ENCODE measurements at places on chromosomes 3 and 15.

DNA sequence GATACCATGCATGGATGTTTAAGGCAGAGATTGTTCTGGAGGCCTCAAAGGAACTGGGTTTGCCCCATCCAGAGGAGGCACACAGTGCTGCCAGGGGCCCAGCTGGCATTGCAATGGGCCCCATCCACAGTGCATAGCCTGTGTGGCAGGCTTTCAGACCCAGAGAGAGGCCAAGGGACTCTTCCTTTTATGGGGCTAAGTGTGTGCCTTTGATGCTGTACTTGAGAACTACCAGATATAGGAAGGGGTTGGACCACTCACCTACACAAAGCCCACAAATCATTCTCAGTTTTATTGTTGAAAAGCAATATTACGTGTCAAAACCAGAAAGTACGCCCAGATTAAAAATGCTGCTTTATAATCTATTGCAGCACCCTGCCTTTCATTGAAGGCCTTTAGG is 134.9 kb downstream of the EPHB1 start:
- no peak for DNase-seq

DNA sequence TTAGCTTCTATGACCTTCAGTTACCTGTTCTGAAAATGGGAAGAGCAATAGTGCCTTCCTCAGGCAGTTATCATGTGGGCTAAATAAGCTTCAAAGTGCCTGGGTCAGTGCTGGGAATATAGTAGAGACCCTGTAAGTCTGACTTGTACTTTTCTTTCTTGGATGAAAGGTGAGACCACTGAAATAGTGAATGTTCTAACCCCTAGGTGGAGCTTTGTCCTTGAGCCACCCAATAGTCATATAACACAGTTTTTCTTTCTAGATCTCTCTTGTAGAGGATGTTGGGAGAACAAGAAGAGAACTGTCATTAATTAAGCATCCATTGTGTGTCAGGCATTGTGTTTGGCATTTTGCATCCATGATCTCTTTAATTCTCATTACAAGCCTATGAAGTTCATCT is 13.0 kb upstream of the BFSP2 start:
- no peak for DNase-seq

DNA sequence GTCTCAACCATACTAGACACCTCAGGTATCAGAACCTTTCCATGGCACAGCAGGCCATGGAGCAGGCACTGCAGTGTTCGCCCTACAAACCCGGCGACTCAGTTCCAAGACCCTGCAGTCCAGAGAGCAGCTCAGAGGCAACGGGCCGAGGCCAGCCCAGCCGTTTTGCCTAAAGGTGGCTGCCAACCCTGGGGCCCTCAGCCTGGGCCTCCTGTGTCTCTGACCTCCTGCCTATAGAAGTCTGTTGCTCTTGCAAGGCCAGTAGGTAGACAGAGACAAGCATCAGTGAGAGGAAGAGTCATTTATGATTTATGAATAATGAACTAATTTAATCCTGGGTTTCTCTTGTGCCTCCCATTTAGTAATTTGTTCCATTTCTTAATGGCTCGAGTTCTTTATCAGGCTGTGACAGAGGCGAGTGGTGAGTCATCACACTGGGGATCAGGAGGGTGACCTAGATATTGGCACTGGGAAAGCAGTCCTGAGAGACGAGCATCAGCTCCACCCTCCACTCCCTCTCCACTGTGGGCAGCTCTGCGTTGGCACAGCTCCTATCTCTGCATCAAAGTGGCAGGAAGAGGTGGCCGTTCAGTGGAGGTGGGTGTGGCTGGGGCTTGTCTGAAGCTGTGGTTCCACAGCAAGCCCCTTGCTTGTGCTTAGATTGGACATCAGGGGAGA is 79.8 kb downstream of the ABHD5 start:
- DNase-seq: peak; percentile 64

DNA sequence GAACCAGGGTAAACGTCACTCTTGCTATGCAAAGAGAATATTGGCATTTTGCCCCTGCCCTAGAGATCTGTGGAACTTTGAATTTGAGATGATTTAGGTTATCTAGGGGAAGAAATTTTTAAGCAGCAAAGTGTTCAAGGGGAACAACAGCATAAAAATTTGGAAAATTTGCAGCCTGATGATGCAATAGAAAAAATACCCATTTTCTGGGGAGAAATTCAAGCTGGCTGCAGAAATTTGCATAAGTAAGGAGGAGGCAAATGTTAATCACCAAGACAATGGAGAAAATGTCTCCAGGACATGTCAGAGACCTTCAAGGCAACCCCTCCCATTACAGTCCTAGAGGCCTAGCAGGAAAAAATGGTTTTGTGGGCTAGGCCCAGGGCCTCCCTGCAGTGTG is 4.4 kb upstream of the RPL32 start:
- DNase-seq: no peak

- DNase-seq: no peak
Measured at GRCh38 chr3:112017091-112017490, 17.4 kb upstream of the TMPRSS7 start.

Data from upper lobe of left lung (tissue), 6 donors.